ENCODE measurements at places on chromosomes 5 and 9.

- no peak for DNase-seq
Observed at GRCh38 chr9:70642341-70642740, 227.9 kb upstream of the KLF9 start.

GRCh38 chr9:88387036-88387551, 1.1 kb upstream of the SPIN1 start:
- no peak for DNase-seq

DNA sequence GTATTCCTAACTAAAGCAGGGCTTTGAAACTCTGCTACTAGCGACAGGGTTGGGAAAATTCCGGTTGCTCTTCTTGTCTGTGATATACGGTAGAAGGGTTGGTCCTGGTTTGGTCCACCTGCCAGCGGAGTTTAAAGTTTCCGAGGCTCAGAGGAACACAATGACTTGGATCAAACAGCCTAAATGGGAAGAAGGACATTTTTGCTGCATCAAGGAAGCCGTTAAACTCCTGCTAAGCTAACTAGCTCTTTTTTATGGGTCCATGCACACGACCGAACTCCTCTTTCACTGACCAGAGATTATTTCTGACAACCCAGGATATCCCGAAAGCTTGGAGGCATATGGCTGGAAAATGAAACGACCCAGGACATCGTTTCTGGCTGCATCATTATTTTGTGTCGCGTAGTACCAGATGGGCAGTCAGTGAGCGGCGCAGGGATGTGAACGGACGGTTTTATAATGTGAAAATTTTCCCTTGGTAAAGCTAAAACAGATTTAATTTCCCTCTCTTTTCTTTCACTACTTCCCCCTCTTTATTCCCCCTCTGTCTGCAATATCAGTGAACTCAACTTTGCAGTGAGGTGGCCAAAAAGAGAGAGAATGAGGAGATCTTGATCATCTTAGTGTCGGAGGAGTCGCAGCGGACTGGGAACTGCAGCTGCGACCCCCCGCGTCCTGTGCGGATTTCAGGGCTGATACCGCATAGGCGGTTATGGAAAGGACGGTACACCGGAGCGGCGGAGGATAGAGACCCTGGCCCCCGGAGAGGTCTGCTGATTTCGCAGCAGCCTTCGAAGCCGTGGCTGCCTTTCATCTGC, at the start of gene LURAP1L:
Gene LURAP1L (plus strand): TSS at position 160 of the 818 bp plus-strand sequence. CDS start 696 bp downstream, outside the sequence.
- peak; percentile 59 for DNase-seq

DNA sequence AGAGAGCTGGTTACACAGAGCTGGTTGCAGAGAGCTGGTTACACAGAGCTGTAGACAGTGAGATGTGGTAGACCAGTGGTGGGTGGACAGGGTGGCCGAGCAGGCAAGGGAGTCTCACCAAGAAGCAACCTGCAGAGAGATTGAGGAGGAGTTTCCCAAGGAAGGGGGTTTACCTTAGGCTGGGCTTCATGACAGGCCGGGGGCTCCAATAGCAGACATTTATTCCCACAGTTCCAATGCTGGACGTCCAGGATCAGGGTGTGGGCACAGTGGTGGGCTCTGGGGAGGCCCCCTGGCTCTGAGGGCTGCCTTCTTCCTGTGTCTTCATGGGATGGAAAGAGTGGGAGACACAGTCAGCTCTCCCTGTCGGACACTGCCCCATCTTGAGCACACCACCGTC, 386.9 kb upstream of the IRX4 start:
- DNase-seq, result no peak

GRCh38 chr9:92709240-92709639, 39.3 kb upstream of the IPPK start:
- DNase-seq, result no peak

GRCh38 chr5:50744776-50745175, 78.3 kb downstream of the PARP8 start:
- no peak for DNase-seq

GRCh38 chr9:91835216-91835615, 114.8 kb downstream of the ROR2 start:
- no peak for DNase-seq

GRCh38 chr5:15786884-15787283, 286.9 kb downstream of the FBXL7 start:
- no peak for DNase-seq

- DNase-seq, result no peak
Observed at GRCh38 chr5:125185740-125186139, 439.3 kb upstream of the ZNF608 start.

DNA sequence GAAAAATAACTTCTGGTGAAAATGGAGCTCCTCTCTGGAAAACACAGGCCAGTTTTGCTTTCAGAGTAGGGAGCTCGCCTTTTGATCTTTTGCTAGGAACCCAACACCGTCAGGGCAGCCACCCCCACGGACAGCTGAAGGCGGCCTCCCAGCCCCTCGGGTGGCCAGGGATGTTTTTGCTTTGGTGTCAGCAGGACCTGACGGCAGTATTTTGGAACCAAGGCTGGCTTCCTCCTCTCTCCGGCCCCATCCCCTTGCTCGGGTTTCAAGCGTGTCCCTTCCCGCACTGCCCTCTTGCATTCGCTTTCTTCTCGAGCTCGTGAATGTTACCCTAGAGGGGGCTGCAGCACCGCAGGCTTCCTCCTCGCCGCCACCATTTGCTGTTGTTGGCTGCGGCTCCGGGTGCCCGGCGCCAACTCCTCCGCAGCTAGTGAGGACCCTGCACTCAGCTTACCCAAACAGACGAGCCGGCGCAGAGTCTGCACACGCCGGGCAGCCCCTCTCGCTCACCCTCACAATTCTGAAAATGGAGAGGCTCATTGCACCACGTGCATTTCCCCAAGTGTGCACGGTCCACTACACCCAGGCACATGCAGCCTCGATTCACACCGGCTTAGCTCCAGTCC, 35.5 kb upstream of the ADAMTSL1 start:
- DNase-seq, result peak; percentile 62

DNA sequence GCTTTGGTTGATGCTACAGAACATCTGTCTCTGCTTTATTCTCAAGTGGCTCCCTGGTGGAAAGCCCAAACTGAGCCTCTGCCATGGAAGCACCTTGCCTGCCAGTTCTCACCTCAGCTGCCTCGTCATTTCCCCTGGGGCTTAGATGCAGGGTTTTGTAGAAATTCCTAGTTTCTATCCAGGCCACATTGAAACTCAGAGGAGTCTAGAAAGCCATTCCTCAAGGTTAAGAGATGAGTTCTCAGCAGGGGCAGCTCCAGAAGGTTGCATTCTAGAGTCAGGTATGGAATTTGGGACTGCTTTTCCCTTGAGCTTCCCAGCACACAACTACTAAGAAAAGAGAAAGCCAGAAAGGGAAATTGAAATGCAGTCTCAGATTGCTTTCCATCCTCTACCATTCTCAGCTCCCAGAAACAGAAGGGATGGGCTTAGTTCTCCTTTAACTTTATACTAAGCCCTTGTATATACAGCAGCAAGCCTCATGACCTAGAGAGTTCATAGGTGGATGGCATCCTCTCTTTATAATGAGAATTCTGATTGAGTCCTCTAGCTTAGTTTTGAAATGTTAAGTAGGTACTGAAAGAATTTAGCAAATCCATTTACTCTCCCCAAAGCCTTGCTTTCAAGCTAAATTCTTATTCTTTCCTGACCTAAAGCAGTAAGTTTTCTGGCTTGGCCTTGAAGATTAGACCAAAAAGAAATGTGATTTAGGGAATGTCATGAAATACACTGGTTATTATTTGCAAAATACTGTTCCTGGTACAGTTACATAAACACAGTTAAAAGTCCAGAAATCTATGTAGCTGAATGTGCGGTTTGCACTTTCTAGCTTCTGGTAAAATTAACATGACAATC, 66.0 kb upstream of the MEF2C start:
- DNase-seq, result no peak

DNA sequence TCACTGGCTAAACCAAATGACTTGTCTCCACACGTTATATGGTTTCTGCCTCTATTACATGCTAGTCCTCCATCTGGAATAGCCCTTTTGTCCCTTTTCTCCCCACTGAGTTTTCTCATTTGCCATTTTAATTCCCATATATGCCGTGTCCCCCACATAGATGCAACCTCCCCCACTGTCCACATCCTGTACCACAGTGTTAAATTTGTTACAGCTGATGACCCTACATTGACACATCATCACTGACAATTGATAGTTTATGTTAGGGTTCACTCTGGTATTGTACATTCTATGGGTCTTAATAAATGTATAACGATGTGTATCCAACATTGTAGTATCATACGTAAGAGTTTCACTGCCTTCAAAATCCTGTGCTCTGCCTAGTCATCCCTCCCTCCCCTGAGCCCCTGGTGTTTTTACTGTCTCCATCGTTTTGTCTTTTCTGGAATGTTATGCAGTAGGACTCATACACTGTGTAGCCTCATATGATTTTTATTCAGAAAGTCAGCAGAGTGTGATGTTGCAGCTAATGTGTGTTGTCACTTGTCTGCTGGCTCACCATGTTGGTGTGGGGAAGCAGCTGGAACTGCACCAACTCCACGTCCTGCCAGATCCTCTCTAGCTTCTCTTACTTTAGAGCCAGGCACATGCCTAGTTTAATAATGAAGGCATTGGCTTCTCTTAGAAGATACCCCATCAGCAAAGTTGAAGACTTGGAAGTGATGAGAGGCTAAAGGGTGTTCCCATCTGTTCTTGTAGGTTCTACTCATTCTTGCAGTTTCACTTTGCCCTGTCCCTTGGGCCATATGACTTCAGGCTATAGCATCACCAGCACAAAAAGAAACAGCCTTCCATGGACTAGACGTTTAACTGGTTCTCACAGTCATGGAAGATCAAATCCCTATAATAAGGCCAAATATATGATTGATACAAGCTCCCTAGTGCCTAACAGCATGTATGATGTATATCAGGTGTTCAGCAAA, 30.2 kb downstream of the LRRC70 start:
- DNase-seq, result no peak

DNA sequence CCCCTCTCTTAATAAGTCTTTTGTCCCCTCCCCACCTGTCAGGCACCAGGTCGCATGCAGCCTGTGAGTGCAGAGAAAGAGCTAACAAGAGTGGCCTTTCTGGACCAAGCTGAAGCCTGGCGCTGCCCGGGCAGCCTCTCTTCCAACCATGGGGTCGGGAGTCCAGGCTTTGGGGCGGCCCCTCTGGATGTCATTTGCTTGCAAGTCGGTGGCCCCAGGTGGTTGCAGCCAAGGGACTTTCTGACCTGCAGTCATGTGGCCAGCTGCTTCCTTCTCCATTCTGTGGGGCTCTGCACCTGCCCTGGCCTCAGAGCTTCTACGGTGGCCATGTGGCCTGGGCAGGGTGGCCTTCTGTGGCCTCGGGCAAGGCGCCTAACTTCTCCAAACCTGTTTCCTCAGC, 159.7 kb downstream of the DAB2IP start:
- DNase-seq, result no peak

GRCh38 chr5:74686962-74687751, 2.1 kb downstream of the HEXB start:
- no peak for DNase-seq

DNA sequence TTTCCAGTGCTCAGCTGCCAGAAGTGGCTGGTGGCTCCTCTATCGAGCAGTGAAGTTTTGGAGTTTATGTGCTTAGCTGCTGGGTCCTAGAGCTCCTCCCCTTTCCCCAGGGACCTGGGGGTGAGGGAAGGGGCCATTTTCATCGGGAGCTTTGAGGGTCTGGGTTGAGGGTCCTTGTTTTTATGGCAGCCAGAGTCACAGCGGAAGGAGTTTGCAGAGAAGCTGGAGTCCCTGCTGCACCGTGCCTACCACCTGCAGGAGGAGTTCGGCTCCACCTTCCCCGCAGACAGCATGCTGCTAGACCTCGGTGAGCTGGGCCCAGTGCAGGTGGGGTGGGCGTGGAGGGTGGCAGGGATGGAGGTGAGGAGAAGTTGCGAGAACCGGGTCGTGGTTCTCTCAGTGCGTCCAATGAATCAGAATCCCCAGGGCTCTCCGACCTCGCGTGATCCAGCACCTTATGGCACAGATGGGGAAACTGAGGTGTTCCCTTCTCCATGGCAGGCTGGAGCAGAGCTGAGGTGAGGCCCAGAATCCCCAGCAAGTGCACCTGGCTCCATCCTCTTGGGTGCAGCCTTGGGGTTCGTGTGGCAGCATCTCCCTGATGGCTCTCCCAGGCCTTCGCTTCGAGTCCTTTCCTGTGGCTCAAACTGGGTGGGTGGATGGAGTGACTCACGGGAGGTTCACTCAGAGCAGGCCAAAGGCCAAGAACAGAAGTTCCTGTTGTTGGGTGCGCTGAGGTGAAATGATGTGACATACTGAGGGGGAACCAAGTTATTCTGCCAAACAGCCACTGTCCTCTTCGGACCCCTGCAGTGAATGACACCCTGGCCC, 21.7 kb upstream of the DOLPP1 start:
- DNase-seq, result no peak

DNA sequence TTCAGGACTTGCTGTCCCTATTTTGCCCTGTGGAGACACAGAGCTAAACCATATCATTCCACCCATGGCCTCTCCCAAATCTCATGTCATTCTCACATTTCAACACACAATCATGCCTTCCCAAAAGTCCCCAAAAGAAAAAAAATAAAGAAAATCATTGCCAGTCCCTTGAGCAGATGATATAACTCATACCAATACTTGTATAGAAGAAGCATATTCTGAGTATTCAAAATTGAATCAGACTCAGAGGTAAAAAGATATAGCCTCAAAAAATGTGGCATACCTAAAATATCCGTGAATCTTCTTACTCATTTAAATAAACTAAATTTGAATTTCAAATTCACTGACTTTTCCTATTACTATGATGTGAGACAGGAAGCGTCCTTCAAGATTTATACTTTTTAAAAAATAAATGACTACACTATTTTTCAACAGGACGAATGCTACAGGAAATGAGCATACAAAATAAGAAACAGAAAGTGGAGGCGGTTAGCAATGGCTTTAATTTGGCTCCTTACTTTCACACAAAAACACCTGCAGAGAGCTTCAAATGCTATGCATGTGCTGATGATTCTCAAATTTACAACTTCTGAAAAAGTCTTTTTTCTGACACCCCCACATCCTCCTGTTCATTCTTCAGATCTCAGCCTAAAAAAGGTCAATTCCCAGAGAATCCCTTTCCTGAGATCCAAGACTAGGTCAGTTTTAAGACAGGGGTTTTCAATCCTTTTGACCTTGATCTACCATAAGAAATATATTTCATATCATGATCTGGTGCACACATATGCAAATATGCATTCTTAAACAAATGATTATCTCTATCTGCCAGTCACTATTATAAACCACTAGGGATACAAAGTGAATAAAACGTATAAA, 39.6 kb upstream of the DMXL1 start:
- DNase-seq, result no peak

GRCh38 chr5:141883184-141883891, 5.1 kb upstream of the PCDH1 start:
- peak; percentile 67 for DNase-seq

- no peak for DNase-seq
Observed at GRCh38 chr9:130626249-130626996, 38.0 kb upstream of the PRDM12 start.

DNA sequence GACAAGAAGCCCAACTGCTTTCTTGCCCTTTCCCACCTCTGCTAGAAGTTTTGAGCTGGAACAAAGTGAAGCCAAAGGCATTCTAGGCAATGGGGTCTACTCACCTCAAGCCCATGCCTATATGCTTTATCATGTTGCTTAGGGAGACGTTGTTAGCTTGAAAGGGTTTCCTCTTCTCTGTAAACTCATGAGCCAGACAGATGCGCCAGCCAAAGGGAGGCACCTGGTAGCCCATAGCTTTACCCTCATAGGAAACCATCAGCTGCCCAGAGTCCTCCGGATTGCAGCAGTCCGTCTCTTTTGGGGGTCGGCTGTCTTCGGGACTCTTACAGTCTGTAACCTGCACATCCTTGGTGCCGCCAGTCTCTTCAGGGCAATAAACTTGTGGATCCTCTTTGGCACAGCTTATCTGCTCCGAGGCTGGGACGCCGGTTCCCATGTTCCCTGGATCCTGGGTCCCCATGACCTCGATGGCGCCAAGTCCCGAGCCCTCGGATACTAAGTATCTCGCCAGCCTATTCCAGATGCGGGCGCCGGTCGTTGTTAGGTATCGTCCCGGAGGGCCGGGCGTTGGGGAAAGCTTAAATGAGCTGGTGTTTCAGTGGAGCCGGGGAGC, 678 bp downstream of the GBA2 start:
- DNase-seq, result no peak

Measured in substantia nigra (tissue), 51 donors.